Inflammatory macrophage treated with lipopolysaccharide for 1 hour (primary cell): ENCODE measurements at places on chromosomes 12 and 14.

DNA sequence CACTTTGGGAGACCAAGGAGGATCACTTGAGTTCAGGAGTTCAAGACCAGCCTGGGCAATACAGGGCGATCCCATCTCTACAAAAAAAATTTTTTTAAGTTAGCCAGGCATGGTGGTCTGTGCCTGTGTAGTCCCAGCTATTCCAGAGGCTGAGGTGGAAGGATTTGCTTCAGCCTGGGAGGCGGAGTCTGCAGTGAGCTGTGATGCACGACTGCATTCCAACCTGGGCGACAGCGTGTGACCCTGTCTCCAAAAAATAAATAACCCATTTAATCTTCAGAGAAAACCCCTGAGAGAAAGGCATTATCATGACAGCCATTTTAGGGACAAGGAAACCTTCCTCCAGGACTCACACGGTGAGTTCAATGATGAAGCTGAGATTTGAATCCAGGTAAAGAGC lies 3.7 kb upstream of the FKBP4 start:
- DNase-seq: no peak

GRCh38 chr14:32078023-32078857 lies 1.1 kb downstream of the ARHGAP5 start:
- peak; percentile 4 for DNase-seq

GRCh38 chr12:102680304-102680703 lies 199.9 kb upstream of the IGF1 start:
- DNase-seq: no peak

GRCh38 chr14:68786491-68787091 lies 6.3 kb downstream of the ZFP36L1 start:
- no peak for DNase-seq

DNA sequence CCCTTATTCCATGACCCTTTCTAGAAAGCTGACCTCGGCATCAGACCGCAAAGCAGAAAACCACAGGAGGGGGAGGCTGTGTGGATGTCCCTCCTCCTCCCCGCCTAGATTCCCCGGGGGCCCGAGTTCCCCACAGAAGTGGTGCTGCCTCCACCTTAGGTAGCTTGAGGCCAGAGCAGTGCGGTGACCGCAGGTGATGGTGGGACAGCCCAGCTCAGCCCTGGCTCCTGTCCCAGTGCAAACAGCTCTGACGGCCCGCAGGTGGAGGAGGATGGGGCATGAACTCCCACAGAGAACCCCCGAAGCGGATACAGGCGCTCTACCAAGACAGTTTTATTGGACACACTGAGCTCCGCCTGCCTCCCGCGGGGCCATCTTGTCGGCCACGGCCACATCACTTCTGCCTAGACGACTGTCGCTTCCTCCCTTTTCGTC lies 19.5 kb downstream of the ARL6IP4 start:
- no peak for DNase-seq

- no peak for DNase-seq
Observed at GRCh38 chr12:46515829-46516228, 143.3 kb upstream of the SLC38A2 start.

DNA sequence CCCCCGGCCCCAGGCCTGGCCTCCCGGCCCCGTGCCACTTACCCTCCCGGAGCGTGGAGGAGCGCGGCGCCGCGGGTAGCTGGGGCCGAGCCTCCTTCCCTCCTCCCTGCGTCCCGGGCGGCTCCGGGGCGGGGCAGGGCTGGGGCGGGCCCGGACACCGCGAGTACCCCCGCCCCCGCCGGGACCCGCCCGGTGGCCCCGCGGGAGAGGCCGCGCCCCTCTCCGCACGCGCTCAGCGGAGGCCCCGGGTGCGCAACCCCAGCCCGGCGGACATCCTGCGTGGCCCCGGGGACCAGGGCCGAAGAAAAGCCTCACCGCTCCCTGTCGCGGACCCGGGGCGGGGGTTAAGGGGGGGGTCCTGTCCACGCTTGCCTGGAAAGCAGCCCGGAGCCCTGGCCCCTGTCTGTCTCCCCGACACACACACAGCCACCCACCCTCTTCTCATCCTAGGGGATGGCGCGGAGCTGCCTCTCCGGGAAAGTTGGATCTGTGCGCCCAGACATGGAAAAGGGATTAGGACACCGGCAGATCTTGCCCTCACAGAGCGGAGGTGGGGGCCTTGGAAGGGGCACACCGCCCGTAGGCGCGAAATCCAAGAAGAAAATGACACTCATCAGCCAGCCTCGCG lies at the start of gene SYNE3:
TSS of gene SYNE3 (minus strand) at position 97 of the 628 bp plus-strand sequence. CDS start 40,829 bp downstream, outside the sequence.
- peak; percentile 65 for DNase-seq

DNA sequence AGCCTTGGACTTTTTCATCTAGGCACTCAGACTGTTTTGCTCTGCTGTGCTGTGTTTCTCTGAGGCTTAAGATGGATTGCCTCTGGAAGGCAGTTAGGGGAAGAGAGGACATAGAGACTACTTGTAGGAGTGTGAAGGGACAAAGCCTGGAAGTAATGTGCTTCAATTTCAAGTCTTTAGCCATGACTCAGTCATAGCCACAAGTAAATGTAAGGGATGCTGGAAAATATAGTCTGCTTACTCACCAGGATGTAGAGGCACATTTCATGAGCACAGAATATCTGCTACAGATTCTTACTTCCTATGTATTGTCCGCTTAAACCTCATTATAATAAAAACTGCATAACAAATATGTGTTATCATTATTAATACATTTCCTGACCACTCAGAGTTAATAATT lies 794.3 kb upstream of the NOVA1 start:
- DNase-seq: no peak

GRCh38 chr12:22046968-22047390 lies 961 bp downstream of the CMAS start:
- no peak for DNase-seq

GRCh38 chr12:80269803-80270552 lies 170.6 kb downstream of the OTOGL start:
- DNase-seq: no peak

- DNase-seq: no peak
Observed at GRCh38 chr12:109726511-109727038, 12.9 kb downstream of the FAM222A start.

GRCh38 chr12:10121278-10121677 lies 8.7 kb downstream of the CLEC7A start:
- peak; percentile 86 for DNase-seq

- DNase-seq: no peak
Observed at GRCh38 chr14:21985081-21985480, 311.5 kb upstream of the OR4E1 start.

- DNase-seq: no peak
Observed at GRCh38 chr14:72779679-72780078, 114.2 kb downstream of the DPF3 start.

- DNase-seq: no peak
Observed at GRCh38 chr14:106843386-106843785, 1317.0 kb downstream of the TMEM121 start.

- no peak for DNase-seq
Observed at GRCh38 chr12:5904441-5904840, 40.6 kb downstream of the ANO2 start.

DNA sequence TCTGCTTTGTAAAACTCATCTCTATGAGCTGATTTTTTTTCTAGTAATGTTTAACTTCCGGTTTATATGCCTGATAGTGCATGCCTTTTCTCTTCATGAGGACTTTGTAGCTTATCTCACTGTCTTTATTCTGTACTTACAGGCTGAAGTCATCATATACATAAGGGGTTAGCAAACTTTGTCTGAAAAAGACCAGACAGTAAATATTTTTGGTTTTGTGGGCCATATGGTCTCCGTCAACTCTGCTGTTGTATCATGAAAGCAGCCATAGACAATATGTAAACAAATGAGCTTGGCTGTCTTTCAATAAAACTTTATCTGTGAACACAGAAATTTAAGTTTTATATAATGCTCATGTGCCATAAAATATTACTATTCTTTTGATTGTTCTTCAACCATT lies 172.1 kb downstream of the GXYLT1 start:
- DNase-seq: no peak

- peak; percentile 71 for DNase-seq
Observed at GRCh38 chr12:54439521-54440255, 20.6 kb upstream of the ITGA5 start.

GRCh38 chr12:401235-402028 lies at the start of gene CCDC77:
Gene CCDC77, plus strand, starts transcription at chr12:401644. Its CDS starts 7,740 bp downstream, at chr12:409384.
- DNase-seq: peak; percentile 90

GRCh38 chr12:16361142-16361783 lies 13.8 kb downstream of the MGST1 start:
- DNase-seq: no peak

DNA sequence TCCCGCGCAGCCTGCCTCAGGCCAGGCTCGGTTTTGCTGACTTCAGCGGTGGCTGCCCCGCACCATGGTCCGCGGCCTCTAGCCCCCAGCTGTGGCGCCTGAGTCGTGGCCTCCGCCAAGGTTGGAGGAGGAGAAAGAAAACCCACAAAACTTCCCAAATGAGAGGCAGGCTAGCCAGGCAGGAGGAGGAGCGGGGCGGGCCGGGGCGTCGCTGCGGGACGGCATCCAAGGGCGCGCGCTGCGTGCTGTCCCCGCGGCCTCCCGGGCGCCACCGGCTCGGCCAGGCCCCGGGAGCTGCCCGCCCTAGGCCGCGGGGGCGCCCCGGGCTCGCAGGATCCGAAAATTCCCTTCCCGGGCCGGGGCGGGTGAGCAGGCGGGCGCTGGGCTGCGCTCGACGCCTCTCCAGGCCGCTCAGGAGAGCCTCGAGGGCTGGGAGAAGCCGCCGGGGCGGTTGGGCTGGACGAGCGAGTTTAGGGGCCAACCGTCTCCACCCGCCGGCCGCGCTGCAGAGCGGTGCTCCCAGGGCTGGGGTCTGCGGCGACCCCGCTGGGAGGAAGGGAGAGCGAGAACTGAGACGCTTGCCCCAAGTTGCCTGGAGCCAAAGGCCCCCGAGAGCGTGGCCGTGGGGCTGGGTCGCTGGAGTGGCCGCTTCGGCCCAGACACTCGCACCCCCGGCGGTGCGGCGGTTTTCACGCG lies at the start of gene EFS:
TSS of gene EFS (minus strand) at position 137 of the 696 bp plus-strand sequence. CDS start 147 bp downstream, outside the sequence.
- DNase-seq: no peak

DNA sequence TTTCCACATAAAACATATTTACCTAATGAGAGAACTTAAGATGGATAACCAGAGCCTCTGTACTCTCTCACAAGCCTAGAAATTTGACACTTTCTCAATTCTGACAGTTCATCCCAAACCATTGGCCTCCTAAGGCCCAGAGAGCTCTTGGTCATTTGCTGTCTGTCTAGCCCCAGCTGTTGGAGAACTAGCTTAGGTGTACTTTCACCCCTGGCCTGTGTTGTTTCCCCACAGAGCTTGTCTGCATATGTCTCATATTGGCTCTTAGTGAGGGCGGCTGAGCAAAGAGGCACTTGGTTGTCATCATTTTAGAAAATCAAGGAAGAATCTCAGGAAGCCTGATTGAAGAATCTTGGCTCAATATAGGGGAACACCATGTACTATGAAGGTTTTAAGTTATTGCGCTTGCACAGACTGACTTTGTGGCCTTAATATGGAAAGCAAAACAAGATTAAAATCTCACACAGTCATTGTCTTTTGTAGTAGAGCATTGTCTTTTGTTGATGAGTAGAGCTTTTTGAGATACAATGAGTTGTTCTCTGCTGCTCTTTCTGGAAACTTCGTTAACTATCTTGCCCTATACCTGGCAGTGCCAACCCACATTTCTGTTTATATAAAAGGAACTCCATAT lies 324.6 kb downstream of the RAD51B start:
- DNase-seq: no peak

- peak; percentile 58 for DNase-seq
Observed at GRCh38 chr14:102893452-102893851, 29.0 kb upstream of the AMN start.

DNA sequence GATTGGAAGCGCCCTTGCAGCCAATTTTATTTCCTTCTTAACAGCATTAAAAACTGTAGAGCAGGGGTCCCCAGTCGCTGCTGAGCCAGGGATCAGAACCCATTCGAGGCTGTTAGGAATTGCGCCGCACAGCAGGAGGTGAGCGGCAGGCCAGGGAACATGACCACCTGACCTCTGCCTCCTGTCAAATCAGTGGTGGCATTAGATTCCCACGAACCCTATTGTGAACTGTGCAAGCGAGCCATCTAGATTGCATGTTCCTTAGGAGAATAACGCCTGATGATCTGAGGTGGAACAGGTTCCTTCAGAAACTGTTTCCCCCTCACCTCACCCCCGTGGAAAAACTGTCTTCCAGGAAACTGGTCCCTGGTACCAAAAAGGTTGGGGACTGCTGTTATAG lies 107.4 kb downstream of the DNAI7 start:
- no peak for DNase-seq

DNA sequence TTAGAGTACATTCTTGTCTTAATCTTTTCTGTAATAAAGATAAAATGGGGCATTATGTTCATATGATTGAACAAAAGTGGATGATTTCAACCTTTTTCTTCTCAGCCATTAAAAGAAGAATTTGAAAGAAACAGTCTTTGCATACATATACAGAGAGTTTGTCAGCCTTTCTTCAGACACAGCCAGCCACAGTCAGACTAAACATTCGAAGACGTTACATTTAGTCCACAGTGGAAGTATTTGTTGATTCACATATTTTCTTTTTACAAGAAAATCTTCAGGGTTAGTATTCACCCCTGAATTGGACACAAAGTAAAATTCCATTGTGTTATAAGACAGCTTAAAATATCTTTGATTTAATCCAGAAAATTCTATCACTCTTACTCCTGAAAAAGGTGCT lies 36.2 kb downstream of the ETV6 start:
- DNase-seq: no peak

- DNase-seq: no peak
Observed at GRCh38 chr14:90717916-90718315, 98.3 kb downstream of the TTC7B start.

GRCh38 chr12:116818341-116818856 lies 62.8 kb downstream of the HRK start:
- DNase-seq: no peak
